ENCODE measurements at places on chromosomes 1 and 21.

DNA sequence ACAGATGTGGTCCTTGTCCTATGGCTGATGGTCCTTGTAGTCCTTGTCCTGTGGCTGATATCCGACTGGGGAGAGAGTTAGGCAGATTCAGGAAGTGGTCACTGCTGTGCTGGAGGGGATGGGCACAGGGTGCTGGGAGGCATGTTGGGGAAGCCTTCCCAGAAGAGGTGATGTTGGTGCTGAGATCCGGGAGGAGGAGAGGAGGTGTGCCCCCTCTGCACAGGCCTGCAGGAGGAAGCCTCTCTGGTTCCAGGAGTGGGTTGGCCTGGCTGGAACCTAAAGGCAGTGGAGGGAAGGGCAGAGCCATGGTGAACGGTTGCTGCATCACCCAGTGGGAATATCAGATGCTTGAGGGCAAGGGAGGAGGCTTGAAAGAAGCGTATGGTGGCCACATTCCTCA, 14.7 kb downstream of the COQ8A start:
- DNase-seq: no peak

DNA sequence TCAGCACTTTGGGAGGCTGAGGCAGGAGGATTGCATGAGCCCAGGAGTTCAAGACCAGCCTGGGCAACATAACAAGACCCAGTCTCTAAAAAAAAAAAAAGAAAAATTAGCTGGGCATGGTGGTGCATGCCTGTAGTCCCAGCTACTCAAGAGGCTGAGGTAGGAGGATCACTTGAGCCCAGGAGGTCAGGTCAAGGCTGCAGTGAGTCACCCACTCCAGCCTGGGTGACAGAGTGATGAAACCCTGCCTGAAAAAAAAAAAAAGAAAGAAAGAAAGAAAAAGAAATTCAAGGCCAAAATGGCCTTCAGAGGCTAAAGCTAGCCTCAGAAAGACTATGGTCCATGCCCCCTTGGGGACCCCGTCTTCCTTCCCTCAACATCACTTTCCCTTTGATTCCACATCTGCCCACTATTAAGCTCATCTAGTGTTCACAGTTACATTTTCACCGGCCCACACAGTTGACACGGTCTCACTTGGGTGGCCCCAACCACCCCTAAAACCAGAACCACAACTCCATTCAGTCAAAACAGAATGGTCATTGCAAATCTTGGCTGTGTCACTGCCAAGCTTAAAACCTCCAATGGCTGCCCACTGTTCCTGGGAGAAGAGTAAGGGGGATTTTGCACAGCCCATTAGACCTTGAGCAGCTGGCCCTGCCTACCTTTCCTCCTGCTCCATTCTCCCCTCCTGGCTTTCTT, 2.1 kb upstream of the CAPN8 start:
- no peak for DNase-seq

DNA sequence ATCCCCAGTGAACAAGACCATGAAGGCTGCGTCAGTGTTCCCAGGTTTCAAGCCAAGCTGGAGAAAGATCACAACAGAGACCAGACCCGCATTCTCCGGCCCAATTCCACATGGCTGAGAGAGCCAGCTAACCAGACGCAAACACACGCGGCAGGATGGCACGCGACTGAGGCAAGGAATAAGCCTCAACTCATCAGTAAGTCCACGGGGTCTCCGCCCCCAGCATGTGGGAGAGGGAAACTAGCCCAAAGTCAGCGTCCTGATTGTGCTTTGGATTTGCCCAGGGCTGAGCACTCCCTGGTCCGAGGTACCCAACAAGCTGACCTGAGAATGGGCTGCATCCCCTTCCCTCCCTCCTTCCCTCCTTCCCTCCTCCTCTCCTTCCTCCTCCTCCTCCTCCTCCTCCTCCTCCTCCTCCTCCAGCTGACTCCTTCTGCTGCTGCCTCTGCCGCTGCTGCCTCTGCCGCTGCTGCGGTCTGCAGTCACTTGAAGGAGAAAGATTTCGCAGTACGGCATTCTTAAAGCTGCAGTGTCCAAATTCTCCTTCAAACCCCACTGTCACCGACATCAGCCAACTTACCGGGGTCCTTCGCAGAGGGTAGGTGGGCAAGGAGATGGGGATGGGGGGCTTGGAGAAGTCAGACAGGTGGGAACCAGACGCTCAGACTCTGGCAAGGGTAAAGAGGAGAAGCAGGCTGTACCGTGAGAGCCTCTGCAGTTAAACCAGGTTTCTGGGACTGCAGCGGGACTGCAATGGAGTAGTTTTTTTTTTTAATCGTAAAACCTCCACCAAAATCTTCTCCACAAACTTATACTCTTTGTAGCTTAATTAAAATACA, 33.0 kb upstream of the H6PD start:
- DNase-seq: no peak

- no peak for DNase-seq
Observed at GRCh38 chr1:63730211-63730610, 43.6 kb upstream of the ROR1 start.

DNA sequence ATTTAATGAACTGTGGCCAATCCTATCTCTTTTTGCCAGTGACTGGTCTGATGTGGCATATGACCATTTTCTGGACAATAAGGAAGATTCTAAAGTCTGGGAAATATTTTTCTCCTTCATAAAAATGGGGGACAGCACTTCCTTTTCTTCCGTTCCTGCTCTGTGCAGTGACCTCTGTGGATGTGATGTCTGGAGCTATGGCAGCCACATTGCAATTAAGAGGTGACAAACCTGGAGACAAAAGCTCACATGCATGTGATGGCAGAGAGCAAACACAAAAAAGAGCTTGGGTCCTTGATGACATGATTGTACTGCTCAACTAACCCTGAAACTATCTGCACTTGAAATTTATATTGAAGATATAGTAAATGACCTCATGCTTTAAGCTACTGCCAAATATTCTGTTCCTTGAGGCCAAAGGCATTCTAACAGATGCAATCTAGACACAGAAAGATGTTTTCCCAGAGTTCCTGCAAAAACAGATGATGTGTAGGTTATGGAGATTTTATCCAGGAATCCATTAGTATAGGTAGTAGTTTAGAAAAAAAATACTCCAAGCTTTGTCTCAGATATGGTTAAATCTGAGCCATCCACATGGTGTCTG, 2.2 kb upstream of the MAGI3 start:
- DNase-seq: no peak

DNA sequence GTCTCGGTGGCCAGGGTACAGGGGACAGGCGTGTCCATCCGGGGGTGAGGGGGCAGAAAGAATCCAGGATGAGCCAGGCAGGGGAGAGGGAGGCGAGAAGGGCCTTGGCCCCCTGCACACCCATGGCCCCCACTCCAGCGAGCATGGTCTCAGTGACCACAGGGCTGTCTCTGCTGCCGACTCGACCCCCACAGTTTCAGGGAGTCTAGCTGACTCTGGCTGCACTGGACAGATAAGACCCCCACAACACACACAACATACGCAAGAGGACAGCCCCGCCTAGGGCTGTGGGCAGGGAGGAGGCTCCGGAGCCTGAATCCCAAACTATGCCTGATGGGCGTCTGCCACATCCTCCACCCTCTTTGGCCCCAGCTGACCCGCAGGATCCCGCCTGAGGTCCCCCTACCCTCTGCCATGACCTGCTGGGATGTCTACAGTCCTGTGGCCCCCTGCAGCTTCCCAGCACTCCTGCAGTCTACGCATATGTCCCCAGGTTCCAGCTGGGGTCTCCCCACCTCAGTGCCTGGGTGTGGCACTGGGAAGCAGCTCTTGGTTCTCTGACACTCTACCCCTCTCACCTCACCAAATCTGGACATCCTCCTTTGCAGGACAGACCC, 22.0 kb downstream of the WNT9A start:
- no peak for DNase-seq

GRCh38 chr1:153506831-153507413, 28.9 kb downstream of the S100A6 start:
- DNase-seq: no peak

DNA sequence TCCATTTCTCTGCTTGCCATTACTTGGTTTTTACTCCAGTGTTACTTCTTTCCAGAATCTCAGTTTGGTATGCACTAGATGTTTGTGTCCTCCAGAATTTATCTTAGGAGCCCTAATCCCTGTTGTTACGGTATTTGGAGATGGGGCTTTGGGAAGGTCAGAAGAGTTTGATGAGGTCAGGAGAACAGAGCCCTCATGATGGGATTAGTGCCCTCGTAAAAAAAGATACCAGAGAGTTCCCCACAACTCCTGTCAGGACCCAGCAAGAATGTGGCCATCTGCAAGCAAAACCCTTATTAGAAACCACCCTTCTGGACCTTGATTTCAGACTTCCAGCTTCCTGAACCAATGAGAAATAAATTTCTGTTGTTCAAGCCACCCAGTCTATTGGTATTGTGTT, 98.0 kb downstream of the ADAMTS1 start:
- no peak for DNase-seq

- DNase-seq: no peak
Observed at GRCh38 chr1:246295340-246295739, 211.7 kb downstream of the SMYD3 start.

DNA sequence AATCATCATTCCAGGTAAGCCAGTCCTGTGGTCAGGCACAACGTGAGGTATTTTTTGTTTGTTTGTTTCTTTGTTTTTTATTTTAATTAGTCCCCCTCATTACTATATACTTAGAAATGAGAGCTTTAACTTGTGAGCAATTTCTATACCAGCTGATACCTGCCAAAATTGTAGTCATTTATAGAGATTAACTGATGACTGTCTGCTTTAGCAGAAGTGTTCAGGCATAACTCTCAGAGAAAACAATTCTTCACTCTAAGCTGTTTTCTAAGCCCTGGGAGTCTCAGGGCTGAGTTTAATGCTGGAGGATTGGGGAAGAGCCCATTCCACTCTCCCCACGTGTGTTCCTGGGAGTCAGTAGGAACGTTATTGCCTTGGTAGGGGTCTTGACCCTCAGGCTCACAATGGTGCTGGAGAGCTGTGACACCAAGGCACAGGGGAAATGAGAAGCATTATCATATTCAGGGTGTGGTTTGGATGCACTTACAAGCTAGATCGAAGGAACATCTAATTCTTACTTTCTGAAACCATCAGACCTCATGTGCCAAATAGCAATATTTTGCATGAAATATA, 168.2 kb downstream of the CLIC6 start:
- no peak for DNase-seq

DNA sequence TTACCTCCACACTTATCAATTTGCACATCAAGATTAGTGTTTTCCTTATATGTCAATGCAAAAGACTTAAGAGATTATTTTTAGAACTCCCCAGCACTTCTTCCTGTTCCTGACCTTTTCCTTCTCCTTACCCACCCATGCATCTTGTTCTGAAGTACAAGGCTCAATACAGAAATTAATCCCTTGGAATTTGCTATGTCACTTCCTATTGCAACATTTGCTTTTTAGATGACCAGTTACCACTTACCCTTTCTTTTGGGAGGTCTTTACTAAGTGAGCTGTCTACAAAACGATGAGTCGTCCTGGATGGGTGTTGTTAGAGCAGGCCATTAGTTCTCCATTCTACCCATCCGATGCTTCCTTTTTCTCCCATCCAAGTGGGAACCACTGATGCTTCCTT, 221.2 kb downstream of the FMN2 start:
- no peak for DNase-seq

DNA sequence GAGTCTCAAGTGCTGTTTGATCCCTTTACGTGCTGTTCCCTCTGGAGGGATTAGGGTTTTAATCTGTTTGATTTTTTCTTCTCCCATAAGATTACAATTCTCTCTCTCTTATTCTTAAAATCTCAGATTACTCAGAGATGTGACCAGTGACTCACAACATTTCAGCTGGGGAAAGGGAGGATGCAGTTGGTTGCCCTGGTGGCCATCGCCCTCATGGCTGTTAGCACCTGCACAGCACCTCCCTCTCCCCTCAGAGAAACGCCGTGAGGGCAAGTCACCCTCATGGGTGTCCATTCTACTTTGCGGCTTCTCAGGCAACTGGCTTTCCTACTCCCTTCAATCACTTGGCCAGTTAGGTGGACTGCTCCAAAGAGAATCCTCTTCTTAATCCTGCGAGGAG, 42.4 kb upstream of the KCNA3 start:
- no peak for DNase-seq

DNA sequence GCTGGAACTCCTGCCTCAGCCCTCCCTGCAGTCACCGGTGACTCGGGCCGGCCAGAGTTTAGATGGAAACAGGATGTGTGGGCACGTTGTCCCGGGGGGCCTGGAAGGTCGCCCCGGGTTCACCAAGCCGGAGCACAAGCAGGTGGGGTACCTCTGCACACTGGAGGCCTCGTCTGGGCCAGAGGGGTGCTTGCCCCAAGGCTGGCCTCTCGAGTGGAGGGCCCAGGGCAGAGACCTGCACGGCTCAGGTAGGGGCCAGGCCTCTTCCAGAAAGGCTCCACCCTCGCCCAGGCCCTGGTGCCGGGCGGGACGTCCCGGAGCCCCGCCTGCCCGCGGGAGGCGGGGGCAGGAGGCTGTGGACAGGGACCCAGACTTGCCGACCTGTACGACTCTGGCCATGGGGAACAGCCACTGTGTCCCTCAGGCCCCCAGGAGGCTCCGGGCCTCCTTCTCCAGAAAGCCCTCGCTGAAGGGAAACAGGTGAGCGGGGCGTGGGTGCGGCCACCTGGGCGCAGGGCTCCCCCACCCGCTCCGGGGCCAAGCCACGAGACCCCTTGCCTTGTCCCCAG, at the start of gene PLEKHN1:
TSS of gene PLEKHN1 (plus strand) at position 348 of the 569 bp plus-strand sequence. CDS start at position 398, 50 bp downstream.
- DNase-seq: no peak

DNA sequence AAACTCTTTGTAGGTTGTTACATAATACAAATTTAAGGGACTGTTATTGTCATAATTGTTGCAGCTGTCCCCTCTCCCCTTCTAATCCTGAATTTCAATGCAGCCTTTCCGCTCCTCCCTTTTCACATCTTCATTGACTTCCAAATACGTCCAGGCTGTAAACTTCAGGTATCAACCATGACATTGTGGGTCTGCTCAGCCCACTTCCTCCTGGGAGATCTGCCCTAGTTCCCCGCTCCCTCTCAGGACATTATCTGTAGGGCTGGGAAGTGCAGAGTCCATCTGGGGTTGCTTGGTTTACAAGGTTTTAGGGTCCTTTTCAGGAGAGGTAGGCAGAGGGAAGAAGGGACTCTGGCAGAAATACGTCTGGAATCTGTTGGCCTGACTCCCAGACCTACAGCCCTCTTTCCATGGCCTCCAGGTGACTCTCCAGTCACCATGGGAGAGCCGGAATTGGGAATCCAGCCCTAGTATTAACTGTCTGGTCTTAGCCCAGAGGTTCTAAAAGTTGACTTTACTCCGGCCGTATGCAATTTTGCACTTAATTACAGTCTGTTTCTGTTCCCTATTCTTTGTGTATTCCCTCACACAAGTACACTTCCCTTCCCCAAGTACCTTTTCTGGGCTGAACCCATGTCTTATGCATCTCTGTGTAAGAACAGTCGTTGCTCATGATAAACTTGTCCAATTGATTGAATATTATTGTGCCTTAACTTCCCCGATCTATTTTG, 4.7 kb upstream of the DENND2D start:
- DNase-seq: no peak

- DNase-seq: no peak
Observed at GRCh38 chr1:170309389-170310013, 163.7 kb downstream of the NTMT2 start.

- DNase-seq: no peak
Observed at GRCh38 chr21:44509539-44509938, 30.5 kb downstream of the KRTAP10-1 start.

- DNase-seq: no peak
Observed at GRCh38 chr21:31490443-31490842, 146.4 kb upstream of the TIAM1 start.

- DNase-seq: no peak
Observed at GRCh38 chr21:42566524-42567213, 53.0 kb downstream of the SLC37A1 start.
